CD8-positive, alpha-beta memory T cell (primary cell): ENCODE measurements at places on chromosomes 11 and 22. TPM values are rescaled to one million over a fixed set of nuclear protein-coding genes. Genes with fewer than 3 reads are reported as not detected.

GRCh38 chr11:74024261-74025029, 15.6 kb upstream of the UCP3 start:
- no peak for DNase-seq

The C11orf87 gene
- total RNA-seq: not detected

DNA sequence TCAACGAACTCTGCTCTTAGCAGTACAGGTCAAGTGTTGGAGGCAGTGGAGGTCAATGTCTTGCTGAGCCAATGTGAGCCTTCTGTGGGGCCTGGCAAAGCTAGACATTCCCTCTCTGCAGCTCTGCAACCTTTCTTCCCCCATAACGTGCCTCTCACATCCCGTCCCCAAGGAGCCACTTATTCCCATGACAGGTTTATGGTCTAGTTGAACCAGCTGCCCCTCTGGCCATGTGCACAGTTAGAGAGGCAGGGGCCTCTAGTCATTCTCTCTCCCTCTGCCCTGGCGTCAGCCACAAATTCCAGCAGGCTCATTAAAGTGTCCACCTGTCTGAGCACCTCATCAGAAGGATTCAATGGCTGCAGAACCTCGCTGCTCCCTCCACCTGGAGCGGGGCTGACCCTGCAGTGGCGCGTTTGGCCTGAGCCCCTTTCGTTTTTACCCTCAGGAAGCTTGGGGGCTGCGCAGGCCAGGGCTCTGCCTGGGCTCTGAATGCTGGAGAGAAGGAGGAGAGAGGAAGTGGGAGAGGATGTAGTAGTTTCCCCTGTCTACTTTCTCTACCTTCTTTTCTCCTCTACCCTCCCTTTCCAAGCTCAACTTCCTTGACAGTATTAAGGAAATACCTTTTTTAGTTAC, 302.1 kb upstream of the B3GAT1 start:
- no peak for DNase-seq

The DEPDC7 gene
- 1.7 TPM for total RNA-seq

The UEVLD gene
- 15.6 TPM for total RNA-seq

The C11orf16 gene
- total RNA-seq: not detected

- no peak for DNase-seq
Measured at GRCh38 chr22:30408388-30409102, 11.7 kb downstream of the SEC14L2 start.

The OR51I1 gene
- not detected for total RNA-seq

- DNase-seq: no peak
Measured at GRCh38 chr11:114106047-114106446, 46.5 kb downstream of the ZBTB16 start.

DNA sequence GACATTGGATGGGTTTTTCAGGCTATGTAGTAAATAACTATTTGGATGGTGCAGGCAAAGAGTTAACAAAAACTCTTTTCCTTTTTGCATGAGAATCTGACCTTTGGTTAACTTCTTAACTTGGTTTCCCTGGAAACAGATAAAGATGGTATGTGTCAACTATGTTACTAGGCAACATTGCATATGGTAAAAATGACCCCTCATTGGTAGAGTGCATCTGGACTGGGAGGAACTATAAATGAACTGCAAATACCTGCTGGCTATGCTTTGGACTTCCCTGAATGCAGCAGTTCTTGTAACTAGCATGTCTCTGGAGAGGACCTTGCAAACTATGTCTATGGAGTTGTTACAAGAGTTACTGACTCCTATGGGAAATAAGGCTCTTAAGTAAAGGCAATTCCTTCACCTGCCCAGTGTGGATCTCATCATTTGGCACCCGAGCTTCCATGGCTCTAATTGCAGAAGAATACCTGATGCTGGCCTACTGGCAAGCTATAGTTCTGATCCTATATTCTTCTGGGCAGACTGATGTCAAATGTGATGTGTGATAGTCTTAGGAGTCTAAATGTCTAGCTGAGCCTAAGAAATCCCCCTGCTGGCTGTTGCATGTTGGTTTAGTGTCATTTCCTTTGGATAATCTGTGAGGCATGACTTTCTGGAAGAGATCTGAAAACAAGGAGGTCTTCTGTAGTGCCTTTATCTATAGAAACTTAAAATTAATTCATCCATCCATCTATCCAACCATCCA, 126.7 kb upstream of the MTMR2 start:
- DNase-seq: no peak

- no peak for DNase-seq
Measured at GRCh38 chr11:83112886-83113285, 41.2 kb upstream of the RAB30 start.

GRCh38 chr11:111417011-111417765, 38.1 kb upstream of the POU2AF1 start:
- no peak for DNase-seq

DNA sequence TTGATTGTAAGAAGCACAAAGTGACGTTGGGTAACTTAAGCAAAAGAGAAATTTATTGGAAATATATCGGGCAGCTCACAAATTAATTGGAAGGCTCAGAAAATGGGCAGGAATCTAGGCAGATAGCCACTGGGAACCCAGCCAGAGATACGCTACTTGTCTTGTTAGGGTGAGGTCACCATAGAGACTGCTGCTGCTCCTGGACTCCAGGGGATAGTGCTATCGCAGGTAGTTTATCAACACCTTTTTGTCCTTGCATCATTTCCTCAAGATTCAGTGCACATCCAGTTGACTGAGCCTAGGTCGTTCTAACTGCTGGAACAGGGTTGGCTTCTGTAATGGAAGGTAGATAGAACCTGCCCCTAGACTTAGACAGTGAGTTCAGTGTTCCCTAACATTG, 19.6 kb downstream of the AMOTL1 start:
- DNase-seq: no peak

The PDGFB gene
- total RNA-seq: 2.3 TPM

DNA sequence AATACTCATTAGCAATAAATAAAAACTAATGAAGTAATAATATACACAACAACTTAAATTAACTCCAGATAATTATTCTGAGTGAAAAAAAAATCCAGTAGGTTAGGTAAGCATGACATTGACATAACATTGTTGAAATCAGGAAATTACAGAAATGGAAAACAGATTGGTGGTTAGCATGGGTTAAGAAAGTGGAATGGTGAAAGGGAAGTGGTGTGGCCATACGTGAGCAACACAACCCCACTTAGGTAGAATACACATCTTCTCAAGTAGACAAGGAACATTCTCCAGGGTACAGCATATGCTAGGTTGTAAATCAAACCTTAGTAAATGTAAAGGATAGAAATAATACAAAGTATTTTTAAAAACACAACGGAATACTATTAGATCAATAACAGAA, 30.2 kb upstream of the CLTCL1 start:
- DNase-seq: no peak

- DNase-seq: no peak
Measured at GRCh38 chr11:113274713-113275582, 39.4 kb upstream of the TTC12 start.

The FAM227A gene
- total RNA-seq: 0.92 TPM
